Esophagus (tissue), 2 donors: ENCODE measurements at places on chromosomes 7 and 10. TPM values are rescaled to one million over a fixed set of nuclear protein-coding genes. Genes with fewer than 3 reads are reported as not detected.

The KIF11 gene
- polyA plus RNA-seq, result 7.1 TPM

The GRM3 gene
- polyA plus RNA-seq, result 0.02 TPM

The NUPR2 gene
- polyA plus RNA-seq, result 0.67 TPM

The STEAP1 gene
- 5.2 TPM for polyA plus RNA-seq

The RPS24 gene
- polyA plus RNA-seq, result 6,767 TPM

The GRM8 gene
- polyA plus RNA-seq, result not detected
